Activated CD4-positive, alpha-beta T cell treated with anti-CD3 and anti-CD28 coated beads for 36 hours (primary cell): ENCODE measurements at places on chromosomes 5 and 9. TPM values are rescaled to one million over a fixed set of nuclear protein-coding genes. Genes with fewer than 3 reads are reported as not detected.

- no peak for DNase-seq
Measured at GRCh38 chr5:4204276-4205141, 608.9 kb downstream of the IRX1 start.

- DNase-seq: no peak
Measured at GRCh38 chr9:72882117-72882775, 70.6 kb downstream of the ALDH1A1 start.

DNA sequence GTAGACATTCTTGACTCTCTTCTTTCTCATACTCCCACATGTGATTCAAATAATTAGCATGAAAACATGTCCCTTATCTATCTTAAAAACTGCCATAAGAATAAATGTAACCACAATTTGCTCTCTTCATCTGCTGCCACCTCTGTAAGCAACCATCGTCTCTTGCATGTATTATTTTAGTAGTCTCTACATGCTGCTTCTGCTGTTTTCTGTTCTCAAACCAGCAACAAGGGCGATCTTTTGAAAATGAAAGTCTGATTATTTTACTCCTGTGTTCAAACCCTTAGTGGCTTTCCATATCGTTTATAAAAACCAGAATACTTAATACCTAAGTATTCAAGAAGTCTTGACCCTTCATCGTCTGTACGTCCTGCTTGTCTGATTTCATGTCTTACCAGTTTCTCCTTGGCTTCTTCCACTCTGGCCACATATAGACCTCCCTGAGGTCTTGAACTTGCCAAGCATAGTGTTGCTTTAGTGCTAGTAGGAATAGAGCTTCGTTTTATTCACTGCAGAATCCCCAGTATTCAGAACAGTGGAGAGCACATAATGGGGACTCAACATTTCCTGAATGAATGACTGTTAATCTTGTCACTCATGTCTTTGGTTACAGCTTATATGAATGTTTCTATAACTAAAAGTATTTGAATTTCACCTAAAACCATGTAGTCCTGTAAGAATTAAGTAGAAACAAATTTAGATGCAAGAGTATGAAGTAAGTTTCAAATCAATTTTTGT is 10.6 kb downstream of the CDC42SE2 start:
- DNase-seq: no peak

DNA sequence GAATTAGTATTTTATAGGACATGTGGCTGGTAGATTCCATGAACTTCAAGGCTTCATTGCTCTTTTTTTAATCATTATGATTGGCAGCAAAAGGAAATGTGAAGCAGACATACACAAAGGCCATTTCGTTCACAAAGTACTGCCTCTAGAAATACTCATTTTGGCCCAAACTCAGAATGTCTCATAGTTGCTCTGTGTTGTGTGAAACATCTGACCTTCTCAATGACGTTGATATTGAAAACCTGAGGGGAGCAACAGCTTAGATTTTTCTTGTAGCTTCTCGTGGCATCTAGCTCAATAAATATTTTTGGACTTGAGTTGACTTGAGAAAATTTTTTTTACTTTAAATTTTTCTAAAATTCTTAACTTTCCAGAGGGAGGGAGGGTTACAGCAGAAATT is 12.4 kb downstream of the KCNV2 start:
- DNase-seq: no peak

- DNase-seq: no peak
Measured at GRCh38 chr9:8782237-8782636, 982.7 kb upstream of the DMAC1 start.

- no peak for DNase-seq
Measured at GRCh38 chr5:145775893-145776444, 59.2 kb downstream of the PRELID2 start.

- no peak for DNase-seq
Measured at GRCh38 chr5:40041452-40041851, 616.7 kb upstream of the DAB2 start.

GRCh38 chr9:131529597-131530545 is 1.2 kb downstream of the UCK1 start:
- DNase-seq: no peak

DNA sequence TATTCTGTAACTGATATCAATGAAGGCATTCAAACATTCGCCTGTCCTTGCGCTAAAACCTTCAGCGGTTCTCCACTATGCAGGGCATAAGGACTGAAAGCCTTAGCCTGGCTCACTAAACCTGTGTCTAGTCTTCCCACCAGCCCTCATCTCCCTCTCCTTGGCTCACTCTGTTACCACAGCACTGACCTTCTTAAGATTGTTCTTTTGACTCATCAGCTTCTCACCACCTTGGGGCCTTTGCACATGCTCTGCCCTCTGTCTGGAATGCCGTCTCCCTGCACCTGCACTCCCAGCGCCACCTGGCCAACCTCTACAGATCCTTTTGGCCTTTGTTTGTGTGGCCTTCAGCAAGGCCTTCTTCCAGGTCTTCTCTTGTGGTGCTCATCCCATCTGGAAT is 131.8 kb upstream of the IER5L start:
- DNase-seq: no peak

DNA sequence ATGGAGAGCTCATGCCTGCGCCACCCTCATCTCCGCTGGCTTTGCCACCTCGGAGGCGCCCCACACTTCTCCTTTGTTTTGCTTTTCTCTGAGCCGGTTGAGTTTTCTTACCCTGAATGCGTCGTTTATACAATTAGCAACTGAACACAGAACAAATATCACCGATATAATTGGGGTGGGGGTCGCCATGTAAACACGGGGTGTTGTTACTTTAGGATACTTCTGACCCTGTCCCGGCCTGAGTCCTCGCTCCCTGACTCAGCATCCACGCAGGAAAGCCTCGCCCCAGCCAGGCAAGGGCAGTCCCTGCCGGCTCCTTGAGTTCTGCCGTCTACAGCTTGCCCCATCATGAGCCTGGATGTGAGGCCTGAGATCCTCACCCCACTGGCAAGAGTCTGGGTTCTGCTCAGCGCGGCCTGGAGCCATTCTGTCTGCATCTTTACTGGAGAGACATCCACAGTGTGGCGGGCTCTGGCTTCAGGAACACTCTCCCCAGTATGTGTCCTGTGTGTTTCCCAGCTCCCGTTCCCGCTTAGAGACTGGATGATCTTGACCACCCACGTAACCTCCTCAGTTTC is 5.5 kb downstream of the NKX2-5 start:
- DNase-seq: no peak

GRCh38 chr9:1207686-1208085 is 157.5 kb downstream of the DMRT2 start:
- DNase-seq: no peak

GRCh38 chr9:75108571-75108970 is 20.3 kb downstream of the OSTF1 start:
- DNase-seq: no peak

GRCh38 chr5:10896016-10896415 is 135.0 kb upstream of the DAP start:
- no peak for DNase-seq

DNA sequence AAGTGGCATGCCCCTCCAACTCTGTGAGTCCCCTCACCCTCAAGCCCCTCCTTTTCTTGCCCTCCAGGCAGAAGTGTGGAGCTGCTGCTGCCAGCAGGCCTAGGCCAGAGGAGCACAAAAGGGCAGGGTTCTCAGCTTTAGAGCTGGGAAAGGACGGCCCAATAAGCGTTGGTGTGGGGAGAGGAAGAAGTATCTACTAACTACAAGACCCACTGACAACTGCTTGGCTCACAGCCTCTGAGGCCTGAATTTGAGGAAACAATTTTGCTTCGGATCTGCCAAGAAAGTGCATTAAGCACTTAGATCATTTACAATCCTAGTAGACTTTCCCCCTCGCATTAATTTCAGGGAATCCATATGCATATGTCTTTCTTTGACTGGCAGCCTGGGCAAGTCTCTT is 179.4 kb downstream of the SNX18 start:
- DNase-seq: no peak

DNA sequence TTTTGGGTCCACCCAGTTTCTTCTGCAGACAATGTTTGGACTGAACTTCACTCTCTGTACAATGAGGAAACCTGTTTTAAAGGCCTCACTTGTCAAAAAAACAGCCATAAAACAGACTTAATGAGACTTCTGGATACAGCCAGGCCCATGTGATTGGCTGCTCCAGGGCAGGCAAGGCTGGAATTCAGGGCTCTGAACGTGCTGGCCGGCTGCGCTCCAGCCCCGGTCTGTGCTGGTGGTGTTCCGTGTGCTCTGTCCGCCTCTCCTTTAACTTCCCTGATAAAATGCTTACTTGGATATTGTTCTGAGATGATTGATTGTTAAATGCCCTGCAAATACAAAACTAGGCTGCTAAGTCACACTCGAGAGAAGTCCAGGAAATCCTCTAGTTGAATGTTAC is 131.2 kb upstream of the KLF4 start:
- no peak for DNase-seq

DNA sequence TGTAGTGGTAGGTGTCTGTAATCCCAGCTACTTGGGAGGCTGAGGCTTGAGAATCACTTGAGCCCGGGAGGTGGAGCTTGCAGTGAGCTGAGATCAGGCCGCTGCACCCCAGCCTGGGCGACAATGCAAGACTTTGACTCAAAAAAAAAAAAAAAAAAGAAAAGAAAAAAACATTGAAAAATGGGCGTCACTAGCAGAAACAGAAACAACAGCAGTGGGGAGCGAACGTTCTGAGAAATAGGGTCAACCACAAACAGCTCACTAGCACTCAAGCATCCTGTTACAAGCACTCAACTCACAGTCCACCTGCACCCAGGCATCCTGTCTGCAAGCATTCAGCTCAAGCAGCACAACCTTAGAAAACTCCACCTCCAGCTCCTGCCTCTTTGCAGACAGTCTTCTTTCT is 17.2 kb downstream of the TRIM14 start:
- peak; percentile 86 for DNase-seq

GRCh38 chr9:83304686-83305085 is 233.5 kb downstream of the FRMD3 start:
- DNase-seq: no peak

- DNase-seq: peak; percentile 16
Measured at GRCh38 chr9:117414220-117414905, 494 bp downstream of the ASTN2 start.

DNA sequence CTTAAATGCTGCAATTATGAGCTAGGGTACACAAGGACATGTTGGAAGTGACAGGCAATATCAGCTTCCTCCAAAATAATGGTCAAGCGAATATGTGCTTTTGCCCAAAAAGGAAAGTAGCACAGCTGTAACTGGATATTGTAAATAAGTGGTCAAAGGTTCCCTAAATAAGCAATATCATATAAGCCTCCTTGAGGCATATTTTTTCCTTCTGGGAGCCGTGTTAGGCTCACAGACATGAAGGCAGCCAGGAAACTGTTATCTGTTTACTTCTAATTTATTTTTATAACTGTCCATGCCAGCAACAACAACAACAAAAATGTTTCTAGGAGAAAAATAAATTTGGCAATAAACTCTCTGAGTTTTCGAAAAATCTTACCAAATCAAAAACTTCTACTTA is 648.3 kb downstream of the PDE4D start:
- DNase-seq: no peak

GRCh38 chr5:175698401-175699115 is 40.7 kb downstream of the HRH2 start:
- DNase-seq: no peak

- no peak for DNase-seq
Measured at GRCh38 chr5:180352116-180353047, 754 bp downstream of the GFPT2 start.

DNA sequence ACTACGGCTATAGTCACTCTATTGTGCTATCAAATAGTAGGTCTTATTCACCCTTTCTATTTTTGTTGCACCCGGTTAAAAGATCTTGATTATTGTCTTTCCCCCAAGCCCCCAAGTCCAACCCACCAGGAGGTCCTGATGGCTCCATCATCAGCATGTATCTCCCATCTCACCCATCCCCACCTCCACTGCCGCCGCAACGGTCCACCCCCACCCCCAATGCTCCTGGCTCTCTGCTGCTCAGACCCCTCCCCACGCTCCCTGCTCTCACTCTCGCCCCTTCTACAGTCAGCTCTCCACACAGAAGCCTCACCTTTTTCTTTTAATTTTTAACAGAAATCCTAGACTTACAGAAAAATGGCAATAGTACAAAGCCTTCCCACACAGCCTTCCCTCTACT is 51.5 kb upstream of the SH3PXD2B start:
- no peak for DNase-seq

Gene CDO1
- 0.16 TPM for total RNA-seq

Gene FOXD4L4
- total RNA-seq: 0.11 TPM

Gene RLN1
- total RNA-seq: 1.6 TPM

Gene SLC22A4
- total RNA-seq: 0.66 TPM

Gene PFDN1
- 63.2 TPM for total RNA-seq
